ENCODE measurements at places on chromosomes 3 and 15.

GRCh38 chr15:43186003-43186353 is 775 bp downstream of the CCNDBP1 start:
- DNase-seq: no peak

DNA sequence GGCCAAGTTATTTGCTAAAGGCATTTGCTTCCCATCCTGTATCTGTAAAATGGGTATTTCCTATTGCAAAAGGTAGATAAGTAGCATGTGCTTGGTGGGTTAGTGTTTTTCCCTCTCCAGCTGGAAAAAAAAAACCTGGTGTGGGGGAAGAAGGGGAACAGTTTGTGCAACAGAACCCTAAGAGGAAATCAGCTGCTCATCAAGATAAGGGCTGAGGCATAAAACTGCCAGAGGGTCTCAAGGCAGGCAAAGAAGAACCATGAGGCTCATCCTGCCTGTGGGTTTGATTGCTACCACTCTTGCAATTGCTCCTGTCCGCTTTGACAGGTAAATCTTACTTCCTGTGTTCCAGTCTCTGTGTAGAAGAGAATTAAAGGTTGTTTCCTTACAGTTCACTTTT is at the start of gene CPA3:
CPA3 (plus strand) TSS at position 248 of the 400 bp plus-strand sequence; CDS start at position 260, 12 bp downstream.
- DNase-seq: no peak

GRCh38 chr3:67901681-67902080 is 247.3 kb upstream of the SUCLG2 start:
- DNase-seq: no peak

- DNase-seq: no peak
These were observed 343.4 kb downstream of the TBC1D5 start for GRCh38 chr3:17398959-17399551.

GRCh38 chr3:56321892-56322291 is 146.4 kb downstream of the ERC2 start:
- no peak for DNase-seq

DNA sequence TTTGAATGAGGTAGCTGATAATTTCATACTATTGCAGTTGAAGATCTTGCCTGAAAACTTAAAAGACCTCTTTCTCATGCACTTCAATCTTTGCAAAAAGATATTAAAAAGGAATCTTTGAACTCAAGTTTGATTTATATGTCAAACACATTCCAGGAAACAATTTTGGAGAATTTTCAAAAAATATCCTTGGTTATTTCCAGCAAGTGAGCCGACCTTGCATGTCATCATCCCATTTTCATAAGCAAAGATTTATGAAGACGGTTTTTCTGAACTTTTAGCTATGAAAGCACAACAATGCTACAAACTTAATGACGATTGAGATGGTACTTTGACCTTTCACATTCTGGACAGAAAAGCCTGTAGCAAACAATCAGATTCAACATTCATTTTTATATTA is 95.6 kb downstream of the RFX7 start:
- no peak for DNase-seq

- no peak for DNase-seq
These were observed 39.1 kb downstream of the TRPM1 start for GRCh38 chr15:31062310-31062847.

- no peak for DNase-seq
These were observed 2.7 kb downstream of the TYRO3 start for GRCh38 chr15:41561777-41562145.

GRCh38 chr3:139574026-139574947 is 34.7 kb upstream of the RBP1 start:
- no peak for DNase-seq

- DNase-seq: no peak
These were observed 246.9 kb downstream of the ZIC1 start for GRCh38 chr3:147656023-147656422.

DNA sequence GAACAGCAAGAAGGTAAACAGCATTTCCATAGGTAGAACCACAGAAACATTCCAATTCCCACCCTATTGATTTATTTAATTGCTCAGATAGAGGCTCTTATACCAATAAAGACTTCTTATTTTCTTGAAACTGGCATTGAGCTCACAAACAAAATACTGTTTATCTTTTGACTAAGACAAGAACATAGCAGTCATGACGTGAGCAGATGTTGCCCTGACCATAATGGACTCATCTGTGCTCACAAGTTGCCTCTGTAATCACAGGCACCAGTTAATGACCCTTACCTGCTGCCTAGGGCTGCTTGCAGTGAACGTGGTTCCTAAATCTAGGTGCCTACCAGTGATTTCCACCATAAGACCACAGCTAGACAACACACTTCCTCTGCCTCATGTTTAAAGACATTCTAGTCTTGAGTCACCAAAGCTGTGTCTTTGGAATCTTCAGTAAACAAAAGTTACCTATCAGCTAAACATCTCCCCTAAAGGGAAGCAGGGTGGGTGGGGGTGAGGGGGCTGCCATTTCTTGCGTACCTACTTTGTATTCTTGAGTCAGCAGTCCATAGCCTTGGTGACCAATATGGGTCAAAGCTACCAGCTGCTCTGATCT is 2.1 kb downstream of the FYCO1 start:
- no peak for DNase-seq

DNA sequence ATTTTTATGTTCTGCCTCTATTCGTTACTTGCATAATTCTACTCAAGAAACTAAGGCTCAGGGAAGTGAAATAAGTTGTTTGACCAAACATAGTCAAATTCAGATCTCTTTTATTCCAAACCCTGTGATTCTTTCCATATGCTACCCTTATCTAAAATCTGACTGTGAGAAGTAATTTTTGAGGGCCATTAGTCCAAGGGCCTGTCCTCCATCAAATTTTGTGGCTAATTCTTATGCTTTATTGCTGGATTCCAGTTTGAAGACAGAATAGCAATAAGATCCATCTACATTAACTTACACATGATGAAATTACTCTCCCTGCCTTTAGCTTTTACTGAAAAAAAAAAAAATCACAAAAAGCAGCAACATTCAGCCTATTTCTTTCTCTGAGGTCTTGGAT is 74.0 kb downstream of the ZIC1 start:
- DNase-seq: no peak

- DNase-seq: no peak
These were observed 660.8 kb upstream of the UBE2E2 start for GRCh38 chr3:22542311-22542710.

DNA sequence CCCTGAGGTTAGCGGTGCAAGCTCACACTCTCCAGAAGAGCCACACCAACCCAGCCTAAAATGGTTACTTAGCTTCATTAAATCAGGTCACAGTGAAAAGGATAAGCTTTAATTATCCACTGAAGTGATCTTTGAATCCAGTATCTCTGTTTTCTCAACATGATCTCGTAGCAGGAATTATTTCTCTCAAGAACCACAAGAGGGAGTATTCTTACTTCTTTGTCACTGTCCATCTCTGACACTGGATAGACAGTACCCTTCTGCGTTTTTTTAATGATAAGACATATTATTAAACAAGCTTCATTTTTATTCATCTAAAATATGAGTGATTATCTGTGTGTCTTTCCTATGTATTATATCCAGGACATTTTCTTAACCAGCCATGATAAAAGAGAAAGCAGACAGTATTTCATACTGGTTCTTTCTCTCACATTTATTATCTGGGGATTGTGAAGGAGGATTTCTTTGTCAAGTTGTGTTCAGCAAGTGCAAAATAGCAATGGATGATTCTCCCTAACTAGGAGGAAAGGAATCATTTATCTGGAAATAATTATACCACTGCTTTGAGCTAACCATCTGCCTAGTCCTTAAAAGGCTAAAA is 105.4 kb upstream of the CCDC54 start:
- DNase-seq: no peak

DNA sequence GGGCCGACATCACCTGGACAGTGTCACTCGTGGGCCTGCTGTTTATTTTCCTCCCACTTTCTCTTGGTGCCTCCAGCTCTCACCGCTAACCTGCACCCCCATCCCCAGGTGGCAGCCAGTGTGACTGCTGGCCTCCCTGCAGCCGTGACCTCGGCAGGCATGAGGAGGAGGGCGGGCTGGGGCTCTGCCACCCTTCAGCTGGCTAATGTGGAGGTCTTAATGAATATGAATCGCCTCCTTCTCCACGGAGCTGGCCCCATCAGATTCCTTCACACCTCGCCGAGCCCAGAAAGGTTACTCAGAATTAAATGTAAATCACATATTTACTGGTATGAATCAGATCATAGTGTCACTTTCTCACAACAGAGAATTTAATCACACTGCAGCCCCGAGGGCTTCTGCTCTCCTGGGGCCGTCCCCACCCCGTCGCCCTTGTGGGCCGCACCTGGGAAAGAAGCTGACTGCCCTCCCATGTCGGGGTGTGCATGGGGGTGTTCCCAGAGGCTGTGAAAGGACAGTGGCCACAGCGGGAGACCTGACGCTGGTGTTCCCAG is 171.1 kb upstream of the TLE3 start:
- no peak for DNase-seq

GRCh38 chr3:183455089-183455488 is 26.7 kb upstream of the MCF2L2 start:
- no peak for DNase-seq

- DNase-seq: no peak
These were observed 1.1 kb downstream of the ASTE1 start for GRCh38 chr3:131025539-131025938.

DNA sequence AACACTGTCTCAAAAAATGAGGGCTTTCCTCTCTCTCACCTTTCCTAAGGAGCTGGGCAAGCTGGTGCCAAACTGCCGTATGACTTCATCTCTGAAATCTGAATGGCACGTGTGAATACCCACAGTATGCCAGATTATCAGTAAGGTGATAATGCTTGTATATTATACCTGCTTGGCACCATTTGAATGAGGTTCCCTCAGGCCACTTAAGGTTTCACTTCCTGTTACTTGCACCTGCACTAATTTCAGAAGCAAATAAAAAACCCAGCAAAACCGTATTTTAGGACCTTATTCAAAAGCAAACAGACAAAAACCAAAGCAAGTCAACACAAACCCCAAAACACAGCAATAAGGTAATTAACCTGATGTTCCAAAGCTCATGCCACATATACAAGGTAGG is 19.7 kb downstream of the FOXP1 start:
- no peak for DNase-seq

DNA sequence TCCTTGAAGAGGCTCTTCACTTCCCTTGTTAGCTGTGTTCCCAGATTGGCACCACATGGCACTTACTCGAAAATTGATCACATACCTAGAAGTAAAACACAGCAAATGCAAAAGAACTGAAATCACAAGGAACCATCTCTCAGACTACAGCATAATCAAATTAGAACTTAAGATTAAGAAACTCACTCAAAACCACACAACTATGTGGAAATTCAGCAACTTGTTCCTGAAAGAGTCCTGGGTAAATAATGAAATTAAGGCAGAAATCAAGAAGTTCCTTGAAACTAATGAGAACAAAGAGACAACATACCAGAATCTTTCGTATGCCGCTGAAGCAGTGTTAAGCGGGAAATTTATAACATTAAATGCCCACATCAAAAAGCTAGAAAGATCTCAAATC is 566.3 kb upstream of the TGFBR2 start:
- no peak for DNase-seq

- no peak for DNase-seq
These were observed 1.5 kb upstream of the MYNN start for GRCh38 chr3:169771497-169772304.

- DNase-seq: no peak
These were observed 2.1 kb downstream of the ISL2 start for GRCh38 chr15:76338486-76339304.

- no peak for DNase-seq
These were observed 32.9 kb upstream of the PRSS50 start for GRCh38 chr3:46750555-46751038.

DNA sequence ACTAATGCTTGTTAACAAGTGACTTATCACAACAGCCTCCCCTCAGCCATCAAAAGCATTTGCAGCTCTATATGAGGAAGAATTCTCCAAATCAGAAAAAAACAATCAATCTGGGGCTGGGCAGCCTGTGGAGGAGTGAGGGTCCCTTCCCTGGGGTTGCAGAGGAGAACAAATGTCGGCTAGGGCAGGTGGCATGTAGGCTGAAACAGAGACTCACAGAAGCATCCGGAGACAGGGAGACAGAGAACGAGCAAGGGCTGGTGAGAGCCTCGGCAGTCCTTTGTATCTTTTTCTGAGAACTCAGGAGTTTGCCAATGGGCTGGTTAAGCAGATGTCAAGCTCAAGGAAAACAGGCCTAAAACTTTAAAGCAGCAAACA is 15.8 kb downstream of the ITGA11 start:
- no peak for DNase-seq

DNA sequence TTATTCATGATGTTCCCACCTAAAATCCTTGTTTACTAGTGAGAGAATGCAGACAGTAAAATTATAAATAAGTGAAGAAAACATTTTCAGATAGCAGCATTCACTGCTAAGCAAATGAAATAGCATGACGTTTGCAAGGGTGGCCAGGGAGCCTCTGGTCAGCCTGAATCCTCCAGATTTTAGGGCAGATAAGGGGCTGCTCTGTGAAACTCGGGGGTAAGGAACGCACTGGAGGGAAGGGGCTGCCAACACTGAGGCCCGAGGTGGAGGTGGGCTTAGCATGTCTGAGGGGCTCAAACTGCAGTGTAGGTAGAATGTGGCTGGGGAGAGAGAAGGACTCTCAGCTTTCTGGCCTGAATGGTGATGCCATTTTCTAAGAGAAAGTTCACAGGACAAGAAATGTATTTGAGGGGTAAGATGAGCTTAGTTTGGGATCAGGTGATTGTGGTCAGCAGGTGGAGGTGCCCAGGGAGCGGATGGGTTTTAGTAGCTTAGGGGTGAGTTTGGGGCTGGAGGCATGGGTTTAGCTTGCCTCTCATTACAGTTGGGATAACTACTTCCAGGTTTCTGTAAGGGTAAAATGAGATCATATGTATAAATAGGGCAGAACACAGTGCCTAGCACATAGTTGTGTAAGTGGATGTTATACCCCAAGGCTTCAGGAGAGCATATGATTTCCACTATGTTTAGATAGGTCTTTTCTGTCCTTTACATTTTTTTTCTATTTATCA is 20.5 kb downstream of the GPR171 start:
- DNase-seq: no peak

DNA sequence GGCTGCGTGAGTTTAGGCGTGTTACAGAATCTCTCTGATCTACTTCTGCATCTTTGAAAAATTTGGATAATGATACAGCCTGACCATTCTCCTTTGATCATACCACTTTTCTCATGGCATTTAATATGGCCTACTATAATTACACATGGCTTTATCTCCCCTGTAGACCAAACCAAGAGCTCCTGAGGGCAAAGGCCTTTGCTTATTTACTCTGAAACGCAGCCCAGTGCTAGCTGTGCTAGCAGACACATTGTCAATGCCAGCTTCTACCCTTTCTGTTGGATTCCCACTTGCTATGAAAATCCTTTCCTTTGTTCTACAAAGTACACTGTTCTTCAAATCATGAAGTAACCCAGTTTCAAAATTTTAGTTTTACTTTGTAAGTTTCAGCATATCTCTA is 16.5 kb upstream of the VGLL4 start:
- no peak for DNase-seq
